GM13977 (cell line): ENCODE measurements at places on chromosomes 2 and 18.

DNA sequence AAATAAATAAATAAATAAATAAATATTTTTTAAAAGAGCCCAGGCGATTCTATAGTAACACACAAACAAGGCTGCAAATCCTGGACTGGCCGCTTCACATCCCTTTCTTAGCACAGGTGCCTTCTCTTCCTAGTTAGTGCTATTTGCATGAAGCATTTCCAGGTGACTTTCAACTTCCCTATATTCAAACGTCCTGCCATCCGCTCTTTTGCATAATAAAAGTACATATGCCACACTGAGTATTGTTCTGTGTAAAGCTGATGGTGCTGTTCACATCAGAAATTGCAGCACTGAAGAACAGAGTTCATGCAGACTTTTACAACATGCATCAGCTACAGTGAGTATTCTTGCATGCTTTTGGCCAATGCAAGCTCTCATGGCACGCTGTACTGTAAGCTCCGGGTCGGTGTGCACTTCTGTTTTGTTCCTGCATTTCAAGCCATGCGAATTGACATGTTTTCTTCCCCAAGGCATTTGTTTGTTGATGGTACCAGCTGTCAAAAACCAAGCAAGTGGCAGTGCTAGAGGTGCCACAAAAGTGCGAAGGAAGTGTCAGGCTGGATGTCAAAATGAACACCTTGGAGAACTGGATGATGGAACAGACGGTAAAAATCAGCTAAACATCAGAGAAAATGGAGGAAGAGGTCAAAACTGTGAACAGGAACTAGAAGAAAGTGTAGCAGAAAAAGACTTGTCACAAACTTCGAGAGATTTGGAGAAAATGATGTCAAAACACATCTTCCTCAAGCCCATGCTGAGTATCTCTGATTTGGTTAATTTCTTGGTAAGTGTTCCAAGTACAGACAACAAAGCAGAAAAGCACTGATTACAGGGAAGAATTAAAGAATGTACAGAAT, 25.5 kb upstream of the CEP68 start:
- no peak for DNase-seq

GRCh38 chr18:4987452-4988405, 209.3 kb downstream of the AKAIN1 start:
- DNase-seq = no peak

GRCh38 chr2:112803691-112804521, 19.6 kb upstream of the IL1A start:
- DNase-seq = peak; percentile 38

DNA sequence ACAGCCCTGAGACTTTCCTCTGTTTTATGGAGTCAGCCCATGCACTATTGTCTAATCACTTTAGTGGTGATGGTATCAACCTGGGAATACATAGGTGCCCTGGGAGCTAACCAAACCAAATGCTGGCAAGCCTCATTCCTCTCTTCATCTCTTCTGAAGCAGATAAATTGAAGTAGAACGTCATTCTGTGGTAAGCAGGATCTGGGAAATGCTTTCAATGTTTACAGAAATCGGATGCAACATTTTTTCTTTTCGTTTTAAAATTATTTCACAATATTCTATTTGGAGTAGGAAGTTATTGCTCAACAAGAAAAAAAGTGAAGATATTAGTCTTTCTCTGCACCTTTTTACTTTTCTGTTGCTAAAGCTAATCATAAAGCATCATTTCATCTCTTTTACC, 114.2 kb downstream of the RBMS1 start:
- DNase-seq = no peak

GRCh38 chr2:110903548-110903947, 171.2 kb downstream of the ACOXL start:
- DNase-seq = no peak

GRCh38 chr2:148221926-148222325, 201.0 kb downstream of the MBD5 start:
- DNase-seq = no peak

GRCh38 chr2:25324905-25325592, 16.7 kb downstream of the DNMT3A start:
- no peak for DNase-seq

DNA sequence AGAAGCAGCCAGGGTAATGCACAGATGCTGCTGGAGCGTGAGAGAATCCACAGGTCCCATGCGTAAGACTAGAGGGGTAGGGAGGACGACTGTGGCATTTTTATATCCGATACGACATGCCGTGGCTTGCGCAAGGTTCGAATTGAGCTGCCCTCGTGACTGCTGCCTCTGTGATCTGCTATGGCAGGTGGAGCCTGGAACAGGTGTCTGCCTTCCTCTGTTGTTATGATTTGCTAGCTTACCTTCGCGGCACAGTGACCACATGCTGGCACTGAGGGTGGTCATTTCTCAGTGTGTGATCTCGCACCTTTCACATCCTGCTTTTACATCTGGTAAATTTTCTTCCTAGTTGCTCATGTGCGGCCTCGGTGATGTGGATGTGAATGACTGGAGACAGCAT, 240.2 kb downstream of the ALPK2 start:
- no peak for DNase-seq

DNA sequence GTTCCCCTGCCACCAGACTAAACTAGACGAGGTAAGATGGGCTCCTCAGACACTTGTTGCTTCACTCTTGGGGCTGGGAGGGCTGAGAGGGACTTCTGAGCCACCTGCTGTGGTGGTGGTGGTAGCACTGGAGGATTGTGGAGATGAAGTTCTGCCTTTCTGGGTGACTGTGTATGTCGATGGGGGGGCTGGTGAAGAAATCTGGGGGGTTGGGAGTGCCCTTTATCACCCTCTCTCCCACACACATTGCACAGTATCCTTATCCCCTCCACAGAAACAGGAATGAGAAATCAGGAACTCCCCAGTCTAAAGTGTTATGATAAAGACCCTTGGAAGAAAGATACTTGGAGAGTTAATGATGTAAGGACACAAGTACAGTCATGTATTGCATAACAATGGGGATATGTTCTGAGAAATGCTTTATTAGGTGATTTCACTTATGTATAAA, 38.5 kb downstream of the HK2 start:
- no peak for DNase-seq

GRCh38 chr2:186590759-186591505, 1.1 kb downstream of the ITGAV start:
- DNase-seq = peak; percentile 52

DNA sequence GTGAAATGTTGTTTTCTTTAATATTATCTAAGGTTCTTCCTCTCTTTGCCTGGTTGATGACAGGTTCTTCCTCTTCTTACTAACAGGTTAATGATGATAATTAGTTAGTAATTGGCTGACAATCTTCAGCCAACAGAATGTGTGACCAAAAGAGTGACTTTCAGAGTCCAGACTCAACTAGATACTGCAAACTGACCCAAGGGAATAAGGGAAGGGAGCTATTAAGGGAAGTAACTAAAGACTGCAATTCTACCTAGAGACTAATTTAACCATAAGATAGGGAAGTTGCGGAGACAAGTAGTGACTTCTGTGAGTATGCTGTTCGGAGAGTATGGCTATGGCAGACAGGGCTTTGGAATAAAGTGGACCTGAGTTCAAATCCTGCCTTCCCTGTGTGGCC, 127.3 kb upstream of the TACR1 start:
- DNase-seq = no peak

DNA sequence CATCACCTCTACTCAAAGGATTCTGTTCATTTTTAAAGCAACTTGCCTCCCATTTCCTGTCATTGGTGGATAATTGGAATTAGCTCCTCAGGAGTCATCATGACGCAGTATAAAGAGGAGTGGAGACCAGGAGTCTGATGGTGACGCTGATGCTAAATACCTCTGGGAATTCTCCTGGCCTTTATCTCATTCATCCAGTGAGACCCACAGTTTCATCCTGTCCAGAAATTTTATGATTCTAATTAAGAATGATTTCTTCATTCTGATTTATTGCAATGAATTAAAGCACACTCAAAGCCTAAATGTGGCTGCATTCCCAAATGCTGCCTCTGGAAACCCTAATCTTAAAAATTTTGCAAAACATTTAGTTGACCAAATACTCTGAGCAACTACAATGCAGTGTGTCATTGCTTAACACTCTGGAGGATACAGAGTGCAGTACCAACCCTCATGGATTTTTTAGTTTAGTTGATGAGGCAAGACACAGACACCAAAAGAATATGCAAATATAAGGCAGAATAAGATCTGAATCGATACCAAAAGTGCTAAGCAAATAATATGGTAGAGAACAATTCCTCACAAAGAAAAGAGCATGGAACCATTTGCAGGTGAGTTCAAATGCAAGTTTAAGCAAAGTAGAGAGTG, 236.2 kb downstream of the ETAA1 start:
- DNase-seq = no peak

- DNase-seq = no peak
Measured at GRCh38 chr2:196515051-196515450, 124.5 kb upstream of the CCDC150 start.

- DNase-seq = no peak
Measured at GRCh38 chr2:213177679-213178078, 26.3 kb upstream of the IKZF2 start.

DNA sequence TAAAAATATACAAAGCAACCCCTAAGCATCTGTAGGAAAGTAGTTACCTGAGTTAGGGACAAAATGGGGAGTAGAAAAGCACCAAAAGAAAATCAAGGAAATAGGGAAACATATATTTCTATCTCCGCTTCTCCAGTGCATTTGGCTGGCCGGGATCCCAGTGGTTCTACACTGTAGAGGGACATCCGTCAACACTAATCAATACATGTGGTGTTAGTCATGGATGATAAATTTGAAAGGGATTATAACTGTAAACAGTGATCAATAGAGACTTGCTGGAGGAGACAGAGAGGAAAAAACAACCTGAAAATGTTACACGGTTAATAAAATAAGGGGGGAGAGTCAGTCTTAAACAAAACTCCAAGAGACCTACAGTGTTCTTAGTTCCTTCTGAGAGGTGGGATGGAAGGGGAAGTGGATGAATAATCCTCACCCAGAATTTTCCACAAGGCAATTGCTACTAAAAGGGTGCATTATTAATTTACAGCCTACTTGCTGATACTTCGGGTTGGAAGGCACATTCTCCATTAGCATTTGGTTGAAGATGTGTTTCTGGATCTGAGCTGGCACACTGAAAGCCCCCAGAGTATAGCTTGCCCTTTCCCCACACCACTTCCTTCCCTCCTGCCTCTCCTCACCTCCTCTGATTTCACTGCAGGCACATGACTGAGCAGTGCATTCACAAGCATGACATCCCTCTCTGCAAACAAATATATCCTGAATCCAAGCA, 530.0 kb downstream of the BCL11A start:
- DNase-seq = no peak

- DNase-seq = no peak
Measured at GRCh38 chr18:59915606-59916005, 15.8 kb downstream of the PMAIP1 start.

GRCh38 chr2:97808816-97809215, 95.4 kb downstream of the ZAP70 start:
- no peak for DNase-seq

DNA sequence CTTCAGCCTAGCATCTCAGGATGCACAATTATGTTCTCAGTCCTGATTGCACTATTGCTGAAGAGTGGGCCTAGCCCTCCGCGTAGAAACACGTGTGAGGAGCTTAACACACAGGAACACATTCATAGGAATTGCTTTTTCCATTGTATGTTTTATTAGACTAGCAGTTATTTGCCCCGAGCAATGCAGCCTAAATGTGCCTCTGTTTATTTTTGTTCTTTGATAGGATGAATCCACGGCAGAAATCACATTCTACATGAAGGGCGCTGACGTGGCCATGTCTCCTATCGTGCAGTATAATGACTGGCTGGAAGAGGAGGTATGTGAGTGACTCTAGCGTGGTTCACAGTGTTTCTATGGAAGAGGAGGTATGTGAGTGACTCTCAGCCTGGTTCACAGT, 65.9 kb upstream of the NFATC1 start:
- DNase-seq = no peak

DNA sequence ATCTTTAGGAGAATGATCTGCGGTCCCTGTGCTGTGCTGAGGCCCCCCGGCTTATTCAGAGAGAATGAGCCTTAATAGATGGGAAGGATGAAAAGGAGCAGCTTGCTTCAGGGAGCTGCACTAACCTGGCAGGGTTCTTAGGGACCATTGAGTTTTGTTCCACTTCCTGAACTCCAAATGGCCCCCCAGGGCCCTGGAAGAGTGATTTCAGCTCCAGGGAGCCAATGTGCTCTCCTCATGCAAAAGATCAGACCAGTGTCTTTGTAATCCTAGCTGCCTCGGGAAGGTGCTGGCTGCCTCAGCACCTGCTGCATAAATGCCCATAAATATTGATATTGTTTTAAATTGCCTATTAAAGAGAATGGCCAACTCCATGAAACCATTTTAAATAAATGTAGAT, 210.2 kb downstream of the NCK2 start:
- DNase-seq = no peak

GRCh38 chr2:67645280-67646138, 248.4 kb downstream of the ETAA1 start:
- no peak for DNase-seq

DNA sequence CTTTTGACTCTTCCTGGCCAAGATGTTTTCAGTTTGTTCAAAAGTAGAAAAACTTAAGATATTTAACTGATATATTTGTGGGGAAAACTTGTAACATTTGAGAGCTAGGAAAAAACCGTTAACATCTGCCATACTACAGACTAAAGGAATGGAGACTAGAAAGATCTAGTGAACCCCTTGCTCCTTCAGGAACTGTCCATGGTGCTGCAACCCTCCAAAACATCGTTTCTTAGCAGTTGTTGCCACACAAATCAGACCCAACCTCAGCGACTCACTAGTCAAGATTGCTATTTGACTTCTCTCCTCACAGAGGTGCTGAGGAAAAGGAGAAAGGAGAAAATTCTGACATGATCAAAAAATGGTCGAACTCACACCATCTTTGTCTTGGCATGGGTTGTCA, 393.8 kb upstream of the LYPD1 start:
- DNase-seq = no peak

DNA sequence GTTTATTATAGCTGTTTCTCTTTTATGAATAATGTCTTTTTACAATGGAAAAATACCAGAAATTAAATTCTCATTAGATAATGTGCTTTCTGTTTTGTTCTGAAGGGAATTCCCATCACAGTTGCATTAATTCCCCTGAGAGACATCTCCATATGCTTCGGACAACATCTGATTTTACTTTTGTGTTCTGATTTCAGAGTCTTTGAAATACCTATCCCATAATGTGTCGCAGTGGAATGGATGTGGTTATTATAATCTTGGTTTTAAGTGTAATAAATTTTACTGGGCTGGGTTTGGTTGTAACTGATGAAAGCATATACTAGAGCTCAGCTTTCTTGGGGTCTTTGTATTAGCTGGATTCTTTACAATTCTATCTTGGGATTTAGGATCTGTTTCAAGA, 12.5 kb downstream of the SPTBN1 start:
- no peak for DNase-seq

DNA sequence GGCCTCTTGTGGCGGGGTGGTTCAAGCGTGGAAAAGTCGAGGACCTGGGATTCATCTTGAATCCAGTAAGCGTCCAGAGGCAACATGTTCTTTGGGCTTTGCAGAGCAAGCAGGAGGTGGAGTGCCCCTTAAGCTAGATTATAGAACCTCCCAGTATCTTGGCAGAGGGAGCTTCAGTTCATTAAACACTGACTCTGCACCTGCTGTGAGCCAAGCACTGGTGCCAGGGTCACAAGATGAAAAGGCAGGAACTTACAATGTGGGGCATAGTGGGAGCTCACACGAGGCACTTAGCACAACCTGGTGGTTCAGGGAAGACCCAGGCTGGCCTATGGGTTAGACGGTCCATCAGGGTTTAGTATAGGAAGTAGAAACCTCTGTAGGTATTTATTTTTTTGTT, 7.4 kb upstream of the FZD5 start:
- DNase-seq = no peak
